Heart right ventricle (tissue), 16 donors: ENCODE measurements at places on chromosomes 16 and 17. TPM values are rescaled to one million over a fixed set of nuclear protein-coding genes. Genes with fewer than 3 reads are reported as not detected.

- no peak for DNase-seq
Observed at GRCh38 chr17:78842881-78843565, 2.4 kb upstream of the USP36 start.

Gene KREMEN2
- total RNA-seq, result not detected

- DNase-seq, result no peak
Observed at GRCh38 chr17:62666801-62667591, 39.5 kb downstream of the MRC2 start.

- DNase-seq, result no peak
Observed at GRCh38 chr16:8722025-8722348, 47.6 kb downstream of the ABAT start.

Gene TM4SF5
- not detected for total RNA-seq

Gene KRTAP2-4
- not detected for total RNA-seq

GRCh38 chr17:32342603-32343325 lies 791 bp upstream of the C17orf75 start:
- no peak for DNase-seq

Gene TNK1
- 4.4 TPM for total RNA-seq

DNA sequence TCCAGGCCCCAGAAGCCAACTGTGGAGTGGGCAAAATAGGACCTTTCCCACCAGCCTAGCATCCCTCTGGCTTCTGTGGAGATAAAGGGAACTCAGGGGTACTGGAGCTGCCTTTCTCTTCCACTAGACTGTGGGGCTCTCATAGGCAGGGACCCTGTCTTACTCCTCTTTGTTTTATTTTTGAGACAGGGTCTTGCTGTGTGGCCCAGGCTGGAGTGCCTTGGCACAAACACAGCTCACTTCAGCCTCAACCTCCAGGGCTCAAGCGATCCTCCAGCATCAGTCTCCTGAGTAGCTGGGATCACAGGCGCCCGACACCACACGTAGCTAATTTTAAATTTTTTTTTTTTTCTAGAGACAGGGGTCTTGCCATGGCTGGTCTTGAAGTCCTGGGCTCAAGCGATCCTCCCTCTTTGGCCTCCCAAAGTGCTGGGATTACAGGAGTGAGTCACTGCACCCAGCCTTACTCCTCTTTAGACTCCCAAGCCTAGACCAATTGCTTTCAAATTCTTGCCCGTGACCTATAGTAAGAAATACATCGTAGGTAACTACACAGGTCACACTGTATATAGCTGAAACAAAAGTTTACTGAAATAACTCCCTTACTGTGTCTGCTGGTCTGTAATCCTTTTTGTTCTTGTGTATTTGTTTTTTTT lies 2.6 kb downstream of the RAI1 start:
- DNase-seq, result no peak
